IPS-NIHi11 (cell line): ENCODE measurements at places on chromosomes 6 and 20.

GRCh38 chr6:152118678-152119077 lies 311.2 kb downstream of the ESR1 start:
- DNase-seq, result no peak

DNA sequence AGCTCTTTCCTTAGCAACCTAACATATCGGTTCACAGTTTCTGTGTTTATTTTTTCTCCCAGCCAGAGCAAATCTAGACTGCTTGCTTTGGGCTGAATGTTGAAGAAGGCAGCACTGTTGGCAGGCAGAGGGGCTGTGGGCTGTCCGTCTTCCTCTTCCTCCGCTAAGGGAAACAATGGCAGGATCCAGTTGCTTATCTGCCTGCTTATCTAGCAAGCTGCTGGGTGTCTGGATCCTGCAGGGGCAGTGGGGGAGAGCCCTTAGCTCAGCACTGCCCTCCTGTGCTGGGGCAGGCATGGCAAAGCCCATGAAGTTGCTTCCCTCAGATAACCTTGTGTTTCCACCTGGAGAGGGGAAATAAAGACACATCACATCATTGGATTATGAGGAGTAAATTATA lies 92.7 kb upstream of the CD93 start:
- no peak for DNase-seq

DNA sequence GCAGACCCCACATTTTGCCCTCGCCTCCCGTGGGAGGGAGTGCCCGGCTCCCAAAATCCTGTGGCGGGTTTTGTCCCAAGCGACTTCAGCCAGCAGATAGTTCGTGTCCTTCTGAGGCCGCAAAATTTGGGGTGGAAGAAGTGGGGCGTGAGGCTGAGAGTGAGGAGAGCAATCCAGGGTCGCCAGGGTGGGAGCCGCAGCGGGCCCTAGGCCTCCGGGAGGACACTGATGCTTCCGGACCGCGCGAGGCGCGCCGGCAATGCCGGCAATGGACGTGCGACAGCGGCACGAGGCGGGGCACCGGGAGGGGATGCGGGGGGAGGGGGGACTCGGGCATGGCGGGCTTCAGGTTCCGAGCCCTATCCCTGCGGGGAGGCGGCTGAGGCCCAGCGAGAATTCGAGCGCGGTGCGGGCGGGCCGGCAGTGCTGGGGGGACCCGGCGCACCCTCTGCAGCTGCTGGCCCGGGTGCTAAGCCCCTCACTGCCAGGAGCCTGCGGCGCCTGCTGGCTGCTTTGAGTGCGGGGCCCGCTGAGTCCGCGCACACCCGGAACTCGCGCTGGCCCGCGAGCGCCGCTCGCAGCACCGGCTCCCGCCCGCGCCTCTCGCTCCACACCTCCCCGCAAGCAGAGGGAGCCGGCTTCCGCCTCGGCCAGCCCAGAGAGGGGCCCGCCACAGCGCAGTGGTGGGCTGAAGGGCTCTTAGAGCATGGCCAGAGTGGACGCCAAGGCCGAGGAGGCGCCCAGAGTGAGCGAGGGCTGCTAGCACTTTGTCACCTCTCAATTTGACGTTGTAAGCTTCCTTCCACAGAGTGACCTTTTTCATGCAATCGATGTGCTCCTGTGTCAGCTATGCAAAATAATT lies 143.8 kb downstream of the LPA start:
- peak; percentile 85 for DNase-seq

- no peak for DNase-seq
Observed at GRCh38 chr20:1448081-1448620, 18.5 kb downstream of the NSFL1C start.

- no peak for DNase-seq
Observed at GRCh38 chr6:124943658-124944057, 18.6 kb upstream of the RNF217 start.

DNA sequence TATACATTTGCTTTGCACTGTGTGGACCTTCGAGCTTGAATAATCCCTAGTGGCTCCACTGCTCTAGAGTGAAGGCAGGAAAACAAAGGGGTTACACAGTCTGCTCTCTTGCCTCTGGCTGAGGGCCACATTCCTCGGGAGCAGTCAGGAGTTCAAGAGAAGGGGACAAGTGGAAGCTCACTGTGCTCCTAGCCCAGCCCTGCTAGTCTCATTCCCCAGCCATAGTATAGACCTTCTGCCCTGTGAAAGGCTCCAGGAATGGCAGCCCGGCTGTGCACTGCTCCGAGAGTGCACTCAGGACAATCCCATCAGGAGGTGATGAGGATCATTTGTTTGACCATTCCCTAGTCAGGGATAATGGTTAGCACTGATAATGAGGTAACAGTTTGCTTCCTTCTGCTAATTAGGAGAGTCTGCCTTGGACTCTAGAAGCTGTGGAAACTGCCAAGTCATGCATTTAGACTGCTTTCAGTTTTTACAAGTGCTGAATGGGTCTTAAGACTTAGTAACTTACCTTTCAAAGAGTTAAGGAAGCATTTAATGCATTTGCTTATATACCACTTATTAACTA lies 8.5 kb downstream of the IYD start:
- peak; percentile 48 for DNase-seq

GRCh38 chr6:113412589-113413357 lies 444.4 kb upstream of the MARCKS start:
- DNase-seq, result no peak

DNA sequence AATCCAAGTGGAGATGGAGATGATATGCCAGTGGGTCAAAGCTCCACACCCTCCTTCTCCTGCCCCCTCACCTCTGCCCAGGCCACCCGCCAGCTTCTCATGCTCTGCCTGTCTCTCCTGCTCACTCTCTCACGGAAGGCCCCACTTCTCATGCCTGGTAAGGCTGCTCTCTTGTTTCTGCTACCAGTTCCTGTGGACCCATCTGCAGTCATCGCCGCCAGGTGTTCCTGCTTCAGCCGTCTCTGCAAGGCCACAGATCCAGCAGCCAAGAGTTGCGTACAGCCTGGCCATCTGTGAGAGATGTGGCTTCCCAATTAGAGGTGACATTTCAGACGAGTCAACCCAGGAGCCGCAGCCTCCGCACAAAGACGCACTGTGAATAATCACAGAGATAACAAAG lies 40.8 kb upstream of the NXT1 start:
- no peak for DNase-seq

GRCh38 chr6:168664956-168665355 lies 224.0 kb downstream of the SMOC2 start:
- DNase-seq, result no peak
